Activated CD8-positive, alpha-beta memory T cell treated with anti-CD3 and anti-CD28 coated beads for 1 hour (primary cell): ENCODE measurements at places on chromosomes 2 and 18.

DNA sequence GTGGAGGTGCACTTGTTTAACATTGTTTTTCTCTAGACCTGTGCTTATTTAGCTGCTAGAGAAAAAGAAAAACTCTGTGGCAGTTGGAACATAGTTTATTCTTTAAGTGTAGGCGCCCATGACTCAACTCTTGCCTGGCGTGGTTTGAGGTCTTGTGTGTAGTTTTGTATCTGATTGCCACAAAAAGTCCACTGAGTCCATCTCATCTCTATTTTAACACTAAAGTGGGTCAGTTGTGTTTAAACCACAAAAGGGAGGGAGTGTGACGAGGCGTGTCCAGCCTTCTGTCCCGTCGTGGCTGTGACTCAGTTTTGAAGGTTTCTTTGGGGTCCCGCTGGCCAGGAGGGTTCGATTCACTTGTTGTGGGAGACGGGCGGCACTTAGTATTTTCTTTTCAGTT, 15.3 kb upstream of the UGT1A9 start:
- DNase-seq: no peak

DNA sequence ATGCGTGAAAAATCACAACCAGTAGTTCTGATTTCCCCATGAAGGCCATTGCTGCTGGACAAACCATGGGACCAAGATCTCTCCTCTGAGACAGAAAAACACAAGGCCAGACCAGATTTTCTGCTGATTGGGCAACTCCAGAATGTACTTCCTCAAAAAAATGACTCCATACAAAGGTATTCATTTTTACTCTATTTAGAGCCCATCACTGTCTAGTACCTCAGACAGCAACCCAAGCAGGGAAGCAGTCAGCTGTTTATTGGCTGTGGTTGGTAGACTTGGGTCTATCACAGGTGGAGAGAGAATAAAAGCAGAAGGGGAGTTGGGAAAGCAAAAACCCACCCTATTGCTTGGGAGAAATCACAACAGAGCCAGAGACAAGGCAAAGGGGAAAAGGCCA, 219.9 kb downstream of the PIK3C3 start:
- DNase-seq: no peak

DNA sequence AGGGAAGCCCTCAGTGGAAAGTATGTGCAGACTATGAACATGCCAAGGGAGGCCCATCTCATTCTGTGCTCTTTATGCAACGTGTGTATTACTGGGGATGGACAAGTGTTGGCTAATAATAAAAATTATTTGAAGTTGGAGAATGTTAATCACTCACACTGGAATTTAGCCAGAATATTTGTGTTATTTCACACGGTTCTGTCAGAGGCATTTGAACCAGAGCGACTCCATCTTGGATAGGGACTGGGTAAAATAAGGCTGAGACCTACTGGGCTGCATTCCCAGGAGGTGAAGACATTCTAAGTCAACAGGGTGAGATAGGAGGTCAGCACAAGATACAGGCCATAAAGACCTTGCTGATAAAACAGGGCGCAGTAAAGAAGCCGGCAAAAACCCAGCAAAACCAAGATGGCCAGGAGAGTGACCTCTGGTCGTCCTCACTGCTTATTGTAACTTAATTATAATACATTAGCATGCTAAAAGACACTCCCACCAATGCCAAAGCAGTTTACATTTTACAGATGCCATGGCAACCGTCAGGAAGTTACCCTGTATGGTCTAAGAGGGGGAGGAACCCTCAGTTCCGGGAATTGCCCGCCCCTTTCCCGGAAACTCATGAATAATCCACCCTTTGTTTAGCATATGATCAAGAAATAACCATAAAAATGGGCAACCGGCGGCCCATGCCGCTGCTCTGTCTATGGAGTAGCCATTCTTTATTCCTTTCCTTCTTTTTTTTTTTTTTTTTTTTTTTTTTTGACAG, 2.6 kb upstream of the FZD5 start:
- no peak for DNase-seq

DNA sequence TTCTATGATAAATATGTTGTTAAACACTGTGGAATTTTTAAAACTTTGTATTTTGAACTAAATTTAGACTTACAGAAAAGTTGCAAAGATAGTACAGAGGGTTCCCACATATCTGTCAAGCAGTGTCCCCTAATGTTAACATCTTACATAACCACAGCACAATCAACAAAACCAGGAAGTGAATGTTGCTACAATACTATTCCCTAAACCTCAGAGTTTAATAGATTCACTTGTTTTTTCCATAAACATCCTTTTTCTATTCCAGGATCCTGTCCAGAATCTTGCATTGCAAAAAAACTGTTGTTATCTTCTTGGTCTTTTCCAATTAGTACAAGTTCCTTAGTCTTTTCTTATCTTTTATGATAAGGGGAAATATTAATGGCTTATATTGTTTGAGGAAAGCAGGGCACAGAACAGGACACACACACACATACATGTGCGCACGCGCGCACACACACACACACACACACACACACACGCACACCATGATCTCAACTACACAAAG, 251.1 kb upstream of the TRIB2 start:
- DNase-seq: no peak
